NCI-H1105 (cell line): ENCODE measurements at places on chromosomes 3 and 15.

DNA sequence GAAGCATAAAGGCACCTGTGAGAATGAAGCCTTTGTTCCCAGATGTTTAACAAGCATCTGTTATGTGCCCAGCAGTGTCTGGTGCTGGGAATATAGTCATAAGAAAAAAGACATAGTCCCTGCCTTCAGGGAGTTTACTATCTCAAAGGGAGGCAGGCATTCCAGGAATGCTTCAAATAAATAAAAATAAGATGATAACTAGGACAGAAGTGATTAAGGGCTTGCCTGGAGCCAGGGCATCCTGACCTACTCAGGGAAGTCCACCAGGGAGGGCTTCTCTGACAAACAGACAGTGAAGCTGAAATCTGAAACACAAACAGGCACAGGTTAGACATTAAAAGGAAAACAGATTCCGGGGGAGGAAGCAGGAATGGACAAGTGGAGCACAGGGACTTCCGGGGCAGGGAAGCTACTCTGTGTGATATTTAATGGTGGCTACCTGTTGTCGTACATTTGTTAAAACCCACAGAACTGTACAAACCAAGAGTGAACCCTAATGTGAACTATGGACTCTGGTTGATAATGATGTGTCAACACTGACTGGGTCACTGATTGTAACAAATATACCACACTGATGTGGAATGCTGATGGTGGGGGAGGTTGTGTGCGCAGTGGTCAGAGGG lies 53.3 kb downstream of the ITGB5 start:
- no peak for DNase-seq

DNA sequence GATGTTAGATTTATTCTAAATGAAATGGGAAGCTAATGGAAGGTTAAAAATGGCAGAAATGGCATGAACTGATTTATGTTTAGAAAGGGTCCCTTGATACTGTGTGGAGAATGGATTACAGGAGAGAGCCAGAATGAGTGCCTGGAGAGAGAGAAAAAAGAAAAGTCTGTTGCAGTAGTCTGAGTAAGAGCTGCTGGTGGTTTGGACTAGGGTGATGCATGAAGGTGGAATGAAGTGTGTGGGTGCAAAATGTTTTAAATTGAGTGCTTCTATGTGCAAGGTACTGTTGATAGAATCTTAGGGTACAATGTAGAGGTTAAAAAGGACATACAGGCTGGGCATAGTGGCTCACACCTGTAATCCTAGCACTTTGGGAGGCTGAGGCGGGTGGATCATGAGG lies 11.4 kb upstream of the MGA start:
- no peak for DNase-seq

DNA sequence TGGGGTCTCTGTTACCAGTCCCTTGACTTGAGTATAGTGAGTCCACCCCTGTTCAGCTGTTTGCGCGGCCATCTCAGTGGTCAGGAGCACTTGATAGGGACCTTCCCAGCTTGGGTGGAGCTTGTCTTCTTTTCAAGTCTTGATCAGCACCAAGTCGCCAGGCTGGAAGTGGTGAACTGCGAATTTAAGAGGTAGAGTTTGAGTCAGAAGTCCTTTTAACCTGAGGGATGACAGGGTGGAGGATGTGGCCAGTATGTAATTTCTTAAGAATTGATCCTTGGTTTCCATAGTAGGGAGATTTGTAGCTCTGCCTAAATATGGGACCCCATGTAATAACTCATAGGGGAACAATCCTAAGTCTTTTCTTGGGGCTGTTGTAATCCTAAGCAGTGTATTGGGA lies 86.3 kb upstream of the XCR1 start:
- no peak for DNase-seq

- DNase-seq, result peak; percentile 48
These were observed 888 bp downstream of the PPP2R3A start for GRCh38 chr3:135966271-135966961.

DNA sequence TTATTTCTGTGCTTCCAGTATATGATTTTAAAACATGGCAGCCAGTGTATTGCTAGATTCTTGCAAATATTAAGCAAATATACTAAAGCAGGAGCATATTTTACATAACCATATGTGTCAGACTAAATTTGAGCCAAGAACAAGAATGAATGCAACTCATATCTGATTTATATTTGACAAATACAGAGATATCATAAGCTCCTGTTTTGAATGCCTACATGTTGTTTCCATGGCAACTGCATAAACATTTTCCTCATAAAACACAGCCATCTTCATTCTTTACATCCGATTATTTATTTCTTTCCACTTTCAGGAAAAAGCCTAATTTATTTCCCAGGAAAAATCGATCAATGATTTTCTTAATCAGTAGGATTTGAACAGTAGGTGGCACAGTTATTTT lies 172.2 kb upstream of the TSPAN3 start:
- no peak for DNase-seq

DNA sequence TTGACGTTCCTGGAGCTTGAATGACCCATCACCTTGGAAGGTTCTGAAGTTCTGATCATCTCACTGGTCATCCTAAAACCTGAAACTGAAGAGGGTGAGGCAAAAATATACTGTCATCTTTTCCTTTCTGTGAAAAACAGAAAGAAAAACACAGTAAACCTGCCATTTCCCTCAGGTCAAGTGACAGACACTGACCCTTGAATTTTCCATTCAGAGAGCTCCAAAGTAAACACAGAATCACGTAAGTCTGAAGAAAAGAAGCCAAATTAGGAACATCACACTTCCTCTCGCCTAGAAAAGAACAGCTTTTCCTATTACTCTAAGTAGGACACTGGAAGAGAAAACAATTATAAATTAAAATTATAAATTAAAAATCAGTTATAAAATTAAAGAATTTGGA lies 78.7 kb upstream of the TGFBR2 start:
- DNase-seq, result no peak

DNA sequence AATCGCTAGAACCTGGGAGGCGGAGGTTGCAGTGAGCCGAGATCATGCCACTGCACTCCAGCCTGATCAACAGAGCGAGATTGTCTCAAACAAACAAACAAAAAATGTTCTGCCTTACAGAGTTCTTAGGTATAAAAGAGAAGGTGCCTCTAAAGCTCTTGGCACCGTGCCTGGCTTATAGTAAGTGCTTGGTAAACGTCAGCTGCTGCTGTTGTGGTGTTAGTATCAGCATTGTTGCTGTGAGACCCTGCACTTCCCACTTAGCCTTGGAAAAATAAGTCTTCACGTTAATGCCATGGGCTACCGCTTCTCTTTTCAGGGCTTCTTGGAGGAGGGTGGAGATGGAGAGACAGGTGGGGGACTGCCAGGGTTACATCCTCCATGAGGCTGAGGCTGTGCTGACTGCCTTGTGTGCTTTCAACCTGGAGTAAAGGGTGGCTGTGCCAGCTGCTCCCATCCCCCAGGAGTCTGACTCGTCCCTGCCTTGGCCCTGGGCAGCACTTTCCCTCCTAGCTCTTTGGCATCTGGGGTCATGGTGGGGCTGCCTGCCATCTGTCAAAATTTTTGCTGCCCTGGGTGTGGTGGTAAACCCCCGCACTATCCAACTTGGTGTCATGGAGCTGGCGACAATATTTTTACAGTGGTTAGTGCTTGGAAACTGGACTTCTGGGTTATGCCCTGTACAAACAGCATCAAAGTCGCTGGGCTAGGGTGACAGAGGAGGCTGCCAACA lies 17.8 kb downstream of the FLNB start:
- DNase-seq, result peak; percentile 77

DNA sequence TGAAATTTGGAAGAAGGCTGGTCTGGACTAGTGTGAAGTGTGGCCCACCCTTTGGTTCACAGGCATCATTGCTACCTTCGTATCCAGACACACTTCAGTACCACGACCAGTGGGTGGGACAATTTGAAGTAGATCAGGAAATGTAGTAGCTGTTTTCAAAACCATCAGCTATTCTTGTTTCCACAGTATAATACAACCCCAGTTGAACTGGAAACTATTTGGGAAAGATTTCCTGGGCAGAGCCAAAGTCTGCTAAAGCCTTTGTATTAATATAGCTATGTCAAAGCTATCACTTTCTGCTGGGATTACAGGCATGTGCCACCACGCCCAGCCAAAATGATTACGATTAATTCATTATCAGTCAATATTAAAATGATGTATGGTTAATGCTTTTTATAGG lies 298.8 kb upstream of the RASGRP1 start:
- DNase-seq, result no peak

DNA sequence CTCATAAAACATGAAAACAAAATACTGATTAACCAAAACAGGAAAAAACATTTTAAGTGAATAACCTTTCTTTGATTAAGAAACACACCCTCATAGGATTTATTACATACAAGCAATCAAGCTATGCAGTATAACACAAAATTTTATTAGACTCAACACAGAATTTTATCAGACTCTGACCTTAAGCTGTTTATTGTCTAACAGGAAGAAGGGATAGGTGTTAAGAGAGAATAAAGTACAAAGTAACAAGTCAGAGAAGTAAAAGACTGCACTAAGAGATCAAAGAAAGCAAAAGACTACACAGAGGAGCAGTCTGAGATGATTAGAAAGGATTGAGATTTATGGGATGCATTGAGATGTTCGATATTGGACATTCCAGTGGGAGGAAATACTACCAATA lies 37.6 kb downstream of the ICE2 start:
- DNase-seq, result no peak

DNA sequence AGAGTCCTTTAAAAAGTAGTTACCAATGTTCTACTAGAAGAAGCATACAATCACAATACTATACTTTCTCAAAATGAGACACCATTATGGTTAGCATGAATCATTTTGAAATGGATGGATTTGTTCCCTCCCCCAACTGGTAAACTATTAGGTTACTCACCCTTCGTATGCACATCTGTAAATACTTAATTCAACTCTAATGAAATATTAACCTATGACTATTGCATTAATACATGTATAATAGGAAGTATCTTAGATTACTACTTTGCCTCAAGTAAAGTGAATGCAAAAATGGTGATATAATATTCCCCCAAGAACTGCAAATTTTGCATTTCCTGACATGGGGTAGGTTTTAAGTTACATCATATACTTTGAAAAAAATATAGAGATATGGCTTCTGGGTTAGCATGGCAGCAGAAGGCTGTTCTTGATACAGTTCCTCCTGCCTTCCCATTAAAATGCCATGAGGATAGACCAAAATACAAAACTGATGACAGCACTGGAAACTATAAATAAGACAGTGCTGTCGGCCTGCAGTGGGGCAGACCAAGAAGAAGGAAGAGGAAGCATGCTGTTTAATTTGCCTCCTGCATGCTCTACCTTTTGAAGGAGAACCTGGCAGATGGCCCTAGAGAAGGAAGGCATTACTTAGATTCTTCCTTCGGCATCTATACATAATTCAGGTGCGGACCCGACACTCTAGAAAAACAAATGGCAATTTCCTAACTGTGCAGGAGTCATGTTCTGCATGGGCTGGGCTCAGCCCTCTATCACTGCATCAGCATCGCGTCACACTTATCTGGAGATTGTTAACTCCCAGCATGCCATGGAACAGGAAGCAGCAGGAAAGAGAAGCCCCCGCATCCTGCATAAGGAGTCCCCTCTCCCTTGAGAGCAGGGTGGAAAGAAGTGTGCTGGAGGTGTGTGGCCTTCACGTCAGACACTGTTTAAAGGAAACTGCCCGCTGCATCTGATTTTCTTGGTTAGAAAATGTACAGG lies 41.8 kb upstream of the NEO1 start:
- no peak for DNase-seq

DNA sequence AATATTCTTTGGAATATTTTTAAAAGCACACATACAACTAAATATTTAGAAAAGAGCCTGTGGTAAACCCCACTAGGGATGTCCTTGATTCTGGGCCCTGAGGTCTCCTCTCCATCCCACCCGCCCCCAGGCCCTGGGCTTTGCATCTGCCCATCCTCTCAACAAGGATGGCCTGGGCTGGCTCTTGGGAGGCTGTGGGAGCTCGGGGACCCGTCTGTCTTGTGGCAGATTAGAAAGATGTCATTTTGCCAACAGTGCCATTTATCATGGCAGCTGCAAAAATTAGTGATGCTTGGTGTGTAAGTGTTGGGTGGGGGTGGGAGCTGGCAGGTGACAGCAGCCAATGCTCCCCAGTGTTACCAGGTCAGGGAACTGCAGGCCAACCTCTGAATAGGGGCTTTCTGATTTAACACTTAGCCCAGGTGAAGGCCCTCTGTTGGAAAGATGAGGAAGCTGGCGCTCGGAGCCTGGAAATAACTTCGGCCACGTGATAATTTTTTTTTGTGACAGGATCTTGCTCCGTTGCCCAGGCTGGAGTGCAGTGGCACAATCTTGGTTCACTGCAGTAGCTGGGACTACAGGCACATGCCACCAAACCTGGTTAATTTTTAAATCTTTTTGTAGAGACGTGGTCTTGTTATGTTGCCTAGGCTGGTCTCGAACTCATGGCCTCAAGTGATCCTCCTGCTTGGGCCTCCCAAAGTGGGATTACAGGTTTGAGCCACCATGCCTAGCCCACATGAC lies 16.9 kb upstream of the CSPG4 start:
- DNase-seq, result no peak

GRCh38 chr3:150899141-150899540 lies 6.1 kb downstream of the MINDY4B start:
- no peak for DNase-seq

DNA sequence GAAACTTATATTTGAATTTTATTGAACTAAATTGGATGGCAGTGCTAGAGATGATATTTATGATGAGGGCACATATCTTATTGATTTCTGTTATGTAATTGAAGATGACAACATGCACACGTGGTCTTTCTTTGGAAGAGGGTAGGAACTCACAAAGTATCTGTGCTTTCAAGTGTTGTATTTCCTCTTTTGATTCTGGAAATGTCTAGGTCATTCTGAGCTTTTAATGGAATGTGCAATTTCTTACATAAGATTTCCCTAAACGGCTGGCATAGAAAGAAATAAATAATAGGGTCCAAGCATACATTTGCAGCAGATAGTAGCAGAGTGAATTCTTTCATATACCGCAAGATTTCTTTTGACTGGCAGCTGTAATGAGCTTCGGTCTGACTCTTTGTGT lies 10.1 kb upstream of the GPR171 start:
- DNase-seq, result no peak

DNA sequence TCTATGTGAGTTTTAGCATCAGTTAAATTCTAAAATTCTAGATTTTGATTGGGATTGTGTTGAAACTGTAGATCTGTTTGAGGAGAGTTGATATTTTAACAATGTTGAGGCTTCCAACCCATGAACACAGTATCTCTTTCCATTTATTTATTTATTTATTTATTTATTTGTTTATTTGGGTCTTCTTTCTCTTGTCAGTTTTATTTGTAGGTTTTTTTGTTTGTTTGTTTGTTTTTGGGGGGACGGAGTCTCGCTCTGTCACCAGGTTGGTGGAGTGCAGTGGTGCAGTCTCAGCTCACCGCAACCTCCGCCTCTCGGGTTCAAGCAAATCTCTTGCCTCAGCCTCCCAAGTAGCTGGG lies 25.3 kb downstream of the MRAS start:
- no peak for DNase-seq

DNA sequence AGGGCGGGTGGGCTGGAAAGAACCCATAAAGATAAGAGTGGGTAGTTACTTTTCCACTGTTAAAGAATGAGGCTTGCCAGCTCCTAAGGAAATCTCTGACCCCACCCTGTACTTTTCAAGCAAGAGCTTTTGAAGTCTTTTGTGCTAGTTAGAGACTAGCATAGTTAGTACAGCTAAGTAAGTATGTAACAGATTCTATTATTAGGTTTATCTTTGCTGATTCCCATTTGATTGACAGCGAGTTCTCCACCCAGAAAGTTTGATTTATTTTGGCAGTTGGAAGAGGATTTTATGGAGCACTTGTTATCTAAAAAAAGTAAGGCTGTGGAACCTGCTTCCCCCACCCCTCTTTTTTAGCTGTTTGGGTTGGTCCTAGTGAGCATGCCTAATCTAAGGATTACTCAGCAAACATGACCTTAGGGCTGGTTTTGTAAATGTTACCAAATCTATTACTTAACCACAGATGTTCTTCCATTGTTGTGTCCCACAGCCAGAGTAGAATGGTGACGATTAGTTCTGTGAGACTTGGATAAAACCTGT lies 57.6 kb downstream of the FNDC3B start:
- no peak for DNase-seq
